AG04449 (cell line): ENCODE measurements at places on chromosomes 11 and 22.

- peak; percentile 31 for DNase-seq
Measured at GRCh38 chr11:1829039-1829820, 5.6 kb upstream of the SYT8 start.

GRCh38 chr22:30243661-30244060 lies 2.9 kb downstream of the LIF start:
- DNase-seq = no peak

- DNase-seq = no peak
Measured at GRCh38 chr11:64723117-64723906, at the start of gene NRXN2. Gene NRXN2 (minus strand): TSS chr11:64723197. CDS start chr11:64713699, 9,498 bp downstream.

- no peak for DNase-seq
Measured at GRCh38 chr22:40462195-40462984, 92.0 kb downstream of the SGSM3 start.

DNA sequence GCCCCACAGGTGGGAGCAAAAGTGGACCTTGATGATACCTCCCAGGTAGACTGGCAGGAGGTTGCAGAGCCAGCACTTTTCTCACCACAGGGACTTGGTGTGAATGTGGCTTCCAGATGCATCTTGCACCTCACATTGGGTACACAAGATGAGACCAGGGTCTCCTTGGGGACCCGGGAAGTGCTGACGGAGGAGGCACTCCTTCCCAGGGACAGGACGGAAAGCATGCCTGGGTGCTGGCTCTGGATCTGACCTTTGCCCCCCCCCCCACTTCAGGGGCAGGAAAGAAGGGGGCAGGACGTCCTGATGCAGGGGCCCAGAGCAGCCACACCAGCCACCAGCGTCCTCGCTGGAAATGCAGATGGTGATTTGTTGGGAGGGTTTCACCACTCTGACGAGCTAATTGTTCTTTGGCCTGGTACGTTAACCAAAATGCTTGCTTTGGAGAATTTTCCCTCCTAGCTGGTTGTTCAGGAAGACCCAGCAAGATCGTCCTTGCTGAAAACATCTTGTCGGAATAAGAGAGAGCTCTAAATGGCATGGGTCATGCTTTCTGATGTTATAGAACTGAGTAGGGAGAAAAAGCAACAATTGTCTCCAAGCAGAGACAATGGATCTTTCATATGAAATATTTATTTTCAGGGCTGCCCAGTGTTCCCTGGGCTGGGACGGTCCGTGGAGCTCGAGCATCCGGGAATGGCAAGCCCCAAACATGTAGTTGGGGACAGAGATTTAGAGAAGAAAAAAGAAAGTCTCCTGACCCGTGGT lies 74.4 kb upstream of the PPARA start:
- no peak for DNase-seq

DNA sequence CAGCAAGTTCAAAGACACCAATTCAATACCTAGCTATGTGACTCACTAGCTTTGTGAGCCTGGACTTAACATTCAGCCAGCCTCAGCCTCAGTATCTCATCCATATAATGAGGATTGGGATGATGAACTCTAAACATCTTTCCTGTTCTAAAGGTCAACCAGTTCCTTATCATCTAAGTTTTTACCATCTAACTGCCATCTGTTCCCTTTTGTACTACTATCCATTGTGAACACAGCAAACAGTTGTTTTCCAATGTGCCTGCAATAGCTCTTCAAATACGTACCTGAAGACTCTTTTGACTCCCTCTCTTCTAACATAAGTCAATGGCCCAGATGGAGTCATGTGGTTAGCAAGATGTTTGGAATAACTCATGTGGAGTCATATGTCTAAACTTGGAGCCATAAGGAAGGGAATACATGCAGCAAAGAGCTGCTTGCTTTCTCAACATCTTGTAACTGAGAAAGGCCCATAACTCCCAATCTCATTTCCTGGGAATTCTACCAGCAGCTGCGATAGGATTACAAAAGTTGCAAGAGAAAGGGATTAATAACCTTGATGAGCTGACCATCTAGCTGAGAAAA lies 19.4 kb downstream of the SYTL2 start:
- DNase-seq = no peak

DNA sequence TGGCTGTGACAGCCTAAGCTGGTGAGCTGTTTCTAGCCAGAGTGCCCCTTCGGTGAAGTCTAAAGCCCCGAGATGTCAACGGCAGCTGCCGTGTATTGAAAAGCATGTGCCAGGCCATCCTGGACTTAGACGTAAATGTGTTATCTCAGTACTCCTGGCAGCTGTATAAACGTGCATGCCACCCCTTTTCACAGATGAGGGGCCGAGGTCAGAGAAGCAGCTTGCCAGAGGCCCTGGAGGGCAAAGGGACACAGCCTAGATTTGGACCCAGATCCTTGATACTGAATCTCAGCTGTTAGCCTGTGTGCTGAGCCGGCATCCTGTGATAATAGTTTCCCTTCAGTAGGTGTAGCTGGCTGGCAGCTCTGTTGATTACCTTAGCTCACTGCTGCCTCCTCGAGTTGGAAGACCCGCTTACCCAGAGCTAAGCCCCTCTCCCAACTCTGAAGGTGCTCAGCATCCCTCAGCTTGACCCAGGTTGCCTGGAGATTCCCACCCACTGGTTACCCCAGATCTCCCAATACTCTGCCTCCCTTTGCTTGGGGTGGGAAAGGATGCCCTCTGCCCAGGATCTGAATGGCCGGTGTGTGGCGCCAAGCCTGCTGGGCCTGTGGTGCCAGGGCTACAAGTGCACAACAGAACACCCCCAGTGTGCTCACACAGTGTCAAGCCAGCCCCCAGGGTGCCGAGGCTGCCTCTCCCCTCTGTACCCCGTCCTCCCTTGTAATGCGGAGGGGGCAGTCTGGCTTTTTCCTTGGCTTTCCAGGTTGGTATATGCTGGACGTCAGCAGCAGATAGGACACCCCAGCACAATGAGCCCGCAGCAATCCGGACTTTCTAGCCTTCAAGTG lies 59.8 kb upstream of the WNT7B start:
- no peak for DNase-seq

DNA sequence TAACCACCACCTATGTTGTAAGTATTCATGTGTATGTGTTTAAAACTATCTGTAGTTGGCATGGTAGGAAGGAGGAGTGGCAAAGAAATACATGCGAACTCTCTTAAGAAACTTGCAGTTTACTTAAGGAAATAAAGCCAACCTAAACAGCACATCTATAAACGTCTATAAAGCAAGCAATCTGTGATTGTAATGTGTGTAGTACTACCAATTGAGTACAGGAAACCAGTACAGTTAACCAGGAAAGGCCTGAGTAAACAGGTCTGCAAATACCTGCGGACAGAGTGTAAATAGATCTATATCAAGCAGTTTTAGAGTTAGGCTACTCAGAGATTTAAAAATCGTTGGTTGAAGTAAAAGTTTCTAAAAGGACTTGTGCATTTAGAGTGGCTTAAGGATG lies 59.5 kb upstream of the AMOTL1 start:
- no peak for DNase-seq

- no peak for DNase-seq
Measured at GRCh38 chr11:63564784-63565350, 1.7 kb upstream of the PLAAT2 start.

GRCh38 chr11:64122411-64123410 lies 43.2 kb downstream of the MACROD1 start:
- DNase-seq = no peak

DNA sequence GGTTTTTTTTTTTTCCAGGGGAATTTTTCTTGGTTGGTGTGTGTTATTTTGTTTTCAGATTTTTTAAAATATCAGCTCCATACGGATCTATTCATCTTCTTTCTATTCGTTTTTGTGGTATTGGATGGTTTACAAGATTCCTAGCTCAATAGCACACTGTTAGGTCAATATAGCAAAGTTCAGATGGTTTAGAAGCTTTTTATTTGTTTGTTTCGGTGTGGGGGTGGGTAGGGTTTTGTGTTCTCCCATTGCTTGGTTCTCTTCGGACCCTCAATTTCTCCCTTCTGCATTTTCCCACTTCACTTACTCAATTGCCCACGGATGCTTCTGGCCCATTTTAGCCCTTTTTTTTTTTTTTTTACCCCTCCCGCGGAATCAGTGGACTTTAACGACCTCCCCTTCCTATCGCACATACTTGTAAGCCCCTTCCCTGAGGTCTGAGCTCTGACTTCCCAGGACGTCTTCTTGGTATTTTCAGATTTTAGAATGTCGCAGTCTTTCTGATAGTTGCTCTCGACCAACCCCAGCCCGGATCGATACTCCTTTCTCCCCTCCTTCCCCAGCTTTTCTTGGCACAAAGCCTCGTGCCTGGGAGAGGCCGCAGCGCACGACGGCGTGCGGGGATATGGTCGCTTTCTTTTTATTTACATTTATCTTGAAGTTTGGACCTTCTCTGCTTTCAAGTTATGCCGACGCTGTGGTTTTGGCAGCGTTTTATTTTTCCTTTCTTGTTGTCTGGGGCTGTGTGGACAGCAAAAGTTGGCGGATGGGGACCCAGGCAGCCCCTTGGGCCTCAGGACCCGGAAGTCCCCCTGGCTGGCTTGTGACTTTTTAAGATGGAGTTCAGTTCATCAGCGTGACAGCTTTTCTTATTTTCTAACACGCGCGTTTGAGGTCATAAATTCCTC lies 4.4 kb upstream of the SPDYC start:
- no peak for DNase-seq

GRCh38 chr11:45653277-45653676 lies 12.1 kb downstream of the CHST1 start:
- no peak for DNase-seq

DNA sequence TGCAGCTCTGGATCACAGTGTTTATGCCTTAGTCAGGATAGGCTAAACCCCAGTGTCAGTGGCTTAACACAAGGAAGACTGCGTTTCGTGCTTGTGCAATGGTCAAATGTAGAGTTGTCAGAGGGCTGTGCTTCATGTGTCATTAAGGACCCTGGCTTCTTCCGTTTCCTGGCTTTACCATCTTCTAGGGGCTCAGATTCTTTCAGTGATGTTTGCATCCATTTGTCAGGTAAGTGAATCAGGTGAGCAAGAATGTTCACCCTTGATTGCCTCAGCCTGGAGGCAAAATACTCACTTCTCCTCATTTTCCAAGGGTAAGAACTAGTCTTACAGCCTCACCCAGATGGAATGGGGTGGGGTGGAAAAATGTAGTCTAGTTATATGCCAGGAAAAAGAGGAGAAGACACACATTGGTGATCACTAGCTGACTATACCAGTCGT lies 20.5 kb upstream of the AMOTL1 start:
- DNase-seq = no peak

- no peak for DNase-seq
Measured at GRCh38 chr11:57303990-57304579, 20.7 kb downstream of the TNKS1BP1 start.

- DNase-seq = no peak
Measured at GRCh38 chr11:69053169-69053477, 4.4 kb downstream of the TPCN2 start.

- DNase-seq = no peak
Measured at GRCh38 chr11:61555978-61556377, 24.9 kb downstream of the SYT7 start.

- no peak for DNase-seq
Measured at GRCh38 chr11:58509748-58510147, 1.8 kb upstream of the OR5B21 start.

- no peak for DNase-seq
Measured at GRCh38 chr11:120956710-120957495, 67.0 kb upstream of the TBCEL start.

DNA sequence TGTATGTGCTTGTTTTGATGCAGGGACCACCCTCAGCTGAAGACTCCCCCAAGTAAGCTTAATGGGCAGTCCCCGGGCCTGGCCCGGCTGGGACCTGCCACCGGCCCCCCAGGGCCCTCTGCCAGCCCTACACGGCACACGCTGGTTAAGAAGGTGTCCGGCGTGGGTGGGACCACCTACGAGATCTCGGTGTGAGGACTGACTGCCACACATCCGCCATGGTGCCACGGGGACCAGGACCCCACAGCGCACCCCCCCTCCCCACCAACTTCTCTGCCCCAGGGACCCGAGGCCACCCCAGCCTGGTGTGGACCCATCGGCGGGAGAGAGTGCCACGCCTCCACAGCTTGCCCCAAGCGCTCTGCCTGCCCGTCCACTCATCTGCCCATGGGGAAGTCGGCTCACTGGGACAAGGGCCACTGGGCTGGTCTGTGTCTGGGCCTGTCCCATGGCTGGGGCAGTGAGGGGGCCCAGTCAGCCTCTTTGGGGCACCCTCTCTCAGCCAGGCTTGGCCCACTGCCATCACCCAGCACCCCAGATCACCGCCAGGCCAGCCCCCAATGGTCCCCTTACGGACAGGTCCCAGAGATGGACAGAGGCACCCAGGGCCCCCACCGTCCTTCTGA lies 5.5 kb downstream of the CCDC188 start:
- no peak for DNase-seq

DNA sequence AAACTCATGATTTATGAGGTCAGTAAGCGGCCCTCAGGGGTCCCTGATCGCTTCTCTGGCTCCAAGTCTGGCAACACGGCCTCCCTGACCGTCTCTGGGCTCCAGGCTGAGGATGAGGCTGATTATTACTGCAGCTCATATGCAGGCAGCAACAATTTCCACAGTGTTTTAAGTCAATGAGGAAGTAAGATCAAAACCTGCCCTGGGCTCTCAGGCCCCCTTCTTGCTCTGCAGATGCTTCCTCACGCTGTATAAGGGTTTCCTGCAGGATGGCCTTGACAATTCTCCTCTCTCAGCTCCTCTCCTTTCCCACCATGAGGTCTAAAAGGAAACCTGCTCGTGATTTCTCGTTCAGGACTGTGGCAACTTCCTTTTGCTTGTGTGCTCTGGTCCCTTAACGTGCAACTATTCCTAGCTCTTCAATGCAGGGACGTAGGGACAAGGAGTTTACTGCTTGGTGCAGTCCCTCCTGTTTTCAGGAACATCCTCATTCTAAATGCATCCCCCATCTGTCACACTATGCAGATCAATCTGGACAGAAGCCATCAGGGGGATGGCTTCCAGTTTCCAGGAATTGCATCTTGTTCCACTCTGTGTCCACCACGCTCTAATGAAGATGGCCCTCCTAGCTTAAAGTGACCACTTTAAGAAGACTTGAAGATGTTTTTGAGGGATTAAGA lies 64.3 kb upstream of the IGLL5 start:
- no peak for DNase-seq

- no peak for DNase-seq
Measured at GRCh38 chr11:132535830-132536229, 996.5 kb downstream of the OPCML start.

- peak; percentile 54 for DNase-seq
Measured at GRCh38 chr11:45662665-45663485, 2.5 kb downstream of the CHST1 start.

DNA sequence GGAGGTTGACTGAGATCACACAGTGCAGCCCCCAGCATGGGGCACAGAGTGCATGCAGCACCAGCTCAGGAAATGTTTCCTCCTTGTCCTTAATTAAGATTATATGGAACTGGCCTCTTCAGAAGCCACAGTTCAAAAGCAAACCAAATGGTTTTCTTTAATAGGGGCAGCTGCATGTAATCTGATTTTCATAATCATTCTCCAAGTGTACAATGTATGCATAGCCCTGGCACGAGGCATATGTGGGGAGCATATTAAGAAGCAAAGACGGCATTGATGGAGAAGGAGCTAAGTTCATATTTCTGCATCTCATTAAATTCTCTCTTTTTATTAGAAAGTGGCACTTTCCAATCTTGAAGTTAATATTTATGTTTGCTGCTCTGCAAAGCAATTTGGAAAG lies 9.9 kb upstream of the PARVB start:
- no peak for DNase-seq

GRCh38 chr22:46491946-46492345 lies 45.5 kb downstream of the CELSR1 start:
- DNase-seq = no peak

GRCh38 chr22:48683640-48684039 lies 1144.0 kb downstream of the BRD1 start:
- DNase-seq = no peak
